ENCODE measurements at places on chromosomes 1 and 21. TPM values are rescaled to one million over a fixed set of nuclear protein-coding genes. Genes with fewer than 3 reads are reported as not detected.

SOX13 gene
- 12.5 TPM for total RNA-seq

C8B gene
- total RNA-seq, result 422 TPM

- no peaks in the 10 kb centered on the region for H3K36me3 ChIP-seq
- H3K4me1 ChIP-seq, result no peaks in the 10 kb centered on the region
- H3K27me3 ChIP-seq, result no peaks in the 10 kb centered on the region
- H3K27ac ChIP-seq, result no peak overlapping the region
- no peak overlapping the region for H3K4me3 ChIP-seq
- no peak for DNase-seq
Measured at GRCh38 chr1:208499601-208500000, 255.4 kb upstream of the PLXNA2 start.

FCER1G gene
- total RNA-seq, result 54.0 TPM

- H3K27ac ChIP-seq, result no peak overlapping the region
- H3K36me3 ChIP-seq, result no peaks in the 10 kb centered on the region
- no peaks in the 10 kb centered on the region for H3K27me3 ChIP-seq
- no peak for DNase-seq
- H3K4me1 ChIP-seq, result peaks cover 5% of the 10 kb centered on the region
- no peak overlapping the region for H3K4me3 ChIP-seq
Measured at GRCh38 chr1:109133002-109133706, 19.2 kb downstream of the ELAPOR1 start.

TARS2 gene
- 21.1 TPM for total RNA-seq

GRCh38 chr1:205475855-205476254 lies 20.0 kb upstream of the BLACAT1 start:
- H3K27ac ChIP-seq, result no peak overlapping the region
- no peaks in the 10 kb centered on the region for H3K27me3 ChIP-seq
- no peaks in the 10 kb centered on the region for H3K36me3 ChIP-seq
- no peaks in the 10 kb centered on the region for H3K4me1 ChIP-seq
- DNase-seq, result no peak
- H3K4me3 ChIP-seq, result no peak overlapping the region

UTS2 gene
- not detected for total RNA-seq

DNA sequence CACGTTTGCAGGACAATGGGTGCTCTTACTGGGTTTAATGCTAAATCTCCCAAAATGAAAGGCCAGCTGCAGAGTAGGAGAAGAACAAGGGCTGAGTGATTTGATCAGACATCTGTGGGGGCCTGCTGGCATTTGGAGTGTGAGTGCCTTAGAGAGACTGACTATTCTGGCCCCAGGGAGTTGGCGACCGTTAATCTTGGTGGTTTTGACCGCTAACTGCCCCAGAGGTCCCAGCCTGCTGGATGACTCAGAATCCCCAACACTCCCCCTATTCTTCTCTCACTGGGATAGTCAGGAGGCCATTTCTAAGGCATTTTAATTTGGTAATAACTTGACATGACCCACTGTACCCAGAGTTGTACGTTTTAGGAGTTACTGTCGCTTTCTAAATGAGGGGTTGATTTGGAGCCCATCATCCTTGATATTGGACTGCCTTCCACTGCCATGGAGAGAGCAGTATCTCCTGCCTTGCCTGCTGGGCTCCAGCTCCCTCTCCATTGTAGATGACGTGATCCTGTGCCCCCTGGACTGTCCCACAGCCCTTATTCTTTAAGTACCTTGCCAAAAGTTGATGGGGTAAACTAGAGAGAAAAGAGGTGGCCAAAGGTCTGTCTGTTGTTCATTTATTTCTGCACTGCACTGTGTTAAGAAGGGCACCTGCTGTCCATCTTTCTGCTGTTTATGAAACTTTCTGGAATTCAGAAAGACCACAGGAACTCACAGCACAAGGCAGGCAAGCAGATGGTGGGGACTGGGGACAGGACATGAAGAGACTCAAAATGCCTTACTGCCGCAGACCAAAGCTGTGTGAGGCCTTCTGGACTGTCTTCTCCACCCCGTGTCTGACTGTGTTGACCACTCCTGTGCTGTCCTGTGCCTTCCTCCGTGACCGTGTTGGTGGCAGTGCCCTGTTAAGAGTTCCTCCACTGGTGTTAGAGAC lies 98.2 kb upstream of the ARTN start:
- no peaks in the 10 kb centered on the region for H3K27me3 ChIP-seq
- no peak overlapping the region for H3K27ac ChIP-seq
- DNase-seq, result no peak
- no peak overlapping the region for H3K4me3 ChIP-seq

GRCh38 chr1:88581703-88582102 lies 102.4 kb upstream of the PKN2 start:
- no peak overlapping the region for H3K27ac ChIP-seq
- H3K4me3 ChIP-seq, result no peak overlapping the region
- H3K36me3 ChIP-seq, result no peaks in the 10 kb centered on the region
- H3K4me1 ChIP-seq, result no peaks in the 10 kb centered on the region

- no peak overlapping the region for H3K4me3 ChIP-seq
- H3K36me3 ChIP-seq, result no peaks in the 10 kb centered on the region
- no peaks in the 10 kb centered on the region for H3K4me1 ChIP-seq
Measured at GRCh38 chr1:102897557-102897956, 210.8 kb downstream of the COL11A1 start.

GRCh38 chr1:20486457-20487235 lies 636 bp upstream of the CAMK2N1 start:
- peak overlapping the region; percentile 49 for H3K27ac ChIP-seq
- H3K4me3 ChIP-seq, result peak overlapping the region; percentile 63
- peak; percentile 78 for DNase-seq
- H3K36me3 ChIP-seq, result no peaks in the 10 kb centered on the region

NES gene
- total RNA-seq, result 7.5 TPM

C1orf216 gene
- total RNA-seq, result 3.8 TPM

DNA sequence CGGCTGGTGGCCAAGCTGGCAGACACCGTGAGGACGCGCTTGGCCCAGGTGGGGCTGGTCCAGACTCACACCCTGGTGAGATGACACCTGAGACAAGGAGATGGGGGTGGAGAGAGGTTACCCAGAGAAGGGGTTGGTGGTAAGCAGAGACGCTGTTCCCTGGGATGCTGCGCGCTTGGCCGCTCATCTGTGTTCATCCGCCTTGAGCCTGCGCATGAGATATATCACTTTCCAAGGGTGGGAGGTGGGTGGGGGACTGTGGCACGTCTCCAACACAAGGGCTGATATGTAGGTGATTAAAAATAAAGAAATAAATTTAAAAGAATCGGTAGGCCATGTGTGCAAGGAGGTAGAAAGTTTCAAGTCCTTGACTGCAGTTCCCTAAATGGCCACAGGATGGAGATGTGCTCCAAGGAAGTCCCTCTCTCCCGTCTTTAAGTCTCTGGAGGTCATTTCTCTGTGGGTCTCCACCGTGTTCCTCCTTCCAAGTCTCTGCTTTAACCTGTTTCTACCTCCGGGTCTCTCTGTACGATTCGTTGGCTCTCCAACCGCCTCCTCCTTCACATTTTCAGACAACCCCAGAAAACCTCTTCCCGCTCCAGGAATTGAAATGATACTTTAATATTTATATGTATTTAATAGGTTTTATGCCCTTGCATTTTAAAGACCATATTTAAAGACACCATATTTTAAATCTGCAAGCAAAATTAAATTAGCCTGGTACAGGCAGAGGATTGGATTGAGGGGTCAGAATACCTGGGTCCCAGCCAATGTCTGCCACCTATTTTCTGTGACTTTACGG lies 4.5 kb downstream of the TTC24 start:
- no peaks in the 10 kb centered on the region for H3K36me3 ChIP-seq
- peak; percentile 34 for DNase-seq
- H3K27ac ChIP-seq, result no peak overlapping the region
- H3K27me3 ChIP-seq, result no peaks in the 10 kb centered on the region

DNA sequence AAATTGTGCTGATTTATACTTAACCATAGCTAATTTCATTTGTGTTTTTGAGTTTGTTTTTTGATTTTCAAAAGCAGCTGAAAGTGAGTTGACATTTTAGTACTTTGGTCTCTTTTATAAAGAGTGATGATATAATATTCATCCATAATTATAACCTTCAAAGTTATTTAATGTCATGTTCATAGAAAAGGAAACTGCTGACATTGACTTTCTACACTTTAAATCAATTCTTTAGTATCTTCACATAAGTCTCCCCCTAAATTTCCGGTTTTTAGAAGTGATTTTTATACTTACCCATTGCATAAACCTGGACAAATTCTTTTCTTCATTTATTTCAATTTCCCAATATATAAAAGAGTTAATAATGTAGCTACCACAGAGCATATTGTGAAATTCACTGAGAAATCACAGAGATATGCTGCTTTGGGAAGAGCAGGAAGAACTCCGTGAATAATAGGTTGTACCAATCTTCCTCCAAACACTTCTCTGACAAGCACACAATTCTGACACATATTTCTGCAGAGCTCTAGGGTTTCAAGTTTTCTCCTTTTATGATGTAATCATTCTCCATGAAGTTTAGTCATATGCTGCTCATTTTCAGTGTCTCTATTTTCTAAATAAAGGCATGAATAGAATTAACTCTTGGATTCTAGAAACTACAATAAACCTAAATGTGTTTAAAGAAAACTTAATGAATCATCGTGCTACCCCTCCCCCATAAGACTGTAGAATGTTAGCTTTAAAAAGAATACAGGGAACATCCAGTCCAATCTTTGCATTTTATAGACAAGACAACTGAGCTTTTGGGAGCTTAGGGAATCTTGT lies 25.6 kb upstream of the CDC42BPA start:
- no peak overlapping the region for H3K4me3 ChIP-seq
- no peaks in the 10 kb centered on the region for H3K27me3 ChIP-seq
- no peak overlapping the region for H3K27ac ChIP-seq

- peaks cover 25% of the 10 kb centered on the region for H3K4me1 ChIP-seq
- DNase-seq, result no peak
- H3K36me3 ChIP-seq, result no peaks in the 10 kb centered on the region
- H3K27ac ChIP-seq, result no peak overlapping the region
- H3K4me3 ChIP-seq, result no peak overlapping the region
Measured at GRCh38 chr21:29289317-29289716, 9.4 kb upstream of the BACH1 start.

DNA sequence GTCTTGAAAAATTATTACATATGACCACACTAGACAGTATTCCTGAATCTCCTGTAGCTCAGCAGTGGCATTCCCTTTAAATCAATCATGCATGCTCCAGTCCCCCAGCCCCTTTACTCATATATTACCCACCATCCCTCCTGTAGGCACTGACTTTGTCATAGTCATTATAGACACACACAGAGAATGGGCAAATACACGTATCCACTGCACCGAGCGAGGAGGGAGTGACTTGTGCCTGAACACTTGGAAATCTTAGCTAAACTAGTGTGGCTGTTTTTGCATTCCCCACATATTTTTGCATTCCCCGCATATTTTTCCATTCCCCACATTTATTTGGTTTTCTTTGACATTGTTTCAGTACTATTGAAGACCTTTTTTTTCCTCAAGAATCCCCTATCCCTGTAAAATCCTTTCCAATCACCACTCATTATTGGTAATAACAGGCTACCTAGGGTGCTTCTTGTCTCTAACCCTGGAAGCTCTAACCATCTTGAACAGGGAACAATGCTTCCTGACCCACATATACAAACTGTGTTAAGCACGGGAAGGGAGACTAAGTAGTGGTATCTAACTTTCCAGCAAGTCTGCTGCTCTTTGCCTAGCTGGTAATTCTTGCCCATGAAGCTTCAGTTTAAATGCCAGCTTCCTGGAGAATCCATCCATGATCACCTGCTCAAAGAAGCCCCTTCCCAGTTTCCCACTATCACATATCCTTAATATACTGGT lies 534.4 kb upstream of the CAMK1G start:
- DNase-seq, result no peak
- no peaks in the 10 kb centered on the region for H3K27me3 ChIP-seq
- no peaks in the 10 kb centered on the region for H3K36me3 ChIP-seq
- no peak overlapping the region for H3K4me3 ChIP-seq

All from right lobe of liver (tissue), 6 donors.